Stimulated activated CD4-positive, alpha-beta T cell treated with anti-CD3 and anti-CD28 coated beads, Interleukin-4, amount 100 ng/mL, for 1 hour (primary cell): ENCODE measurements at places on chromosomes 3 and 15.

- DNase-seq, result no peak
These were observed 29.5 kb downstream of the POPDC2 start for GRCh38 chr3:119630880-119631329.

DNA sequence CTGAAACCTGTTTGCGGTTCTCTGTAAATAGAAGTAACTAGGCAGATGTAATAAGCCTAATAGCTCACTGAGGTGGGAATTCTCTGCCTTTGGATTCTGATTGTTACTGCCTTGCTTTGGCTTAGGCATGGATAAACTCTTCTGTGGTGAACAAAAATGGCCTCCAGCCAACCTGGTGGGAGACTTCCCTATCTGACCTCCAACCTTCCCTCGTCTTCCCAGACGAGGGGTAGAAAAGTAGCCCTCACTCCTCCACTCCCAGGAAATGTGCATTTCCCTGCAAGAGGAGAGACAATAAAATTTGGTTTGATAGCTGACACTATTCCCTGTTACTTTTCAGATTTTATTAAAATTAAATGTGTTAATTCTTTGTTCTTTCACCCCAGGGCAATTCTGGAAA, 606 bp upstream of the CD96 start:
- no peak for DNase-seq

- DNase-seq, result no peak
These were observed 71.0 kb downstream of the THBS1 start for GRCh38 chr15:39651881-39652280.

DNA sequence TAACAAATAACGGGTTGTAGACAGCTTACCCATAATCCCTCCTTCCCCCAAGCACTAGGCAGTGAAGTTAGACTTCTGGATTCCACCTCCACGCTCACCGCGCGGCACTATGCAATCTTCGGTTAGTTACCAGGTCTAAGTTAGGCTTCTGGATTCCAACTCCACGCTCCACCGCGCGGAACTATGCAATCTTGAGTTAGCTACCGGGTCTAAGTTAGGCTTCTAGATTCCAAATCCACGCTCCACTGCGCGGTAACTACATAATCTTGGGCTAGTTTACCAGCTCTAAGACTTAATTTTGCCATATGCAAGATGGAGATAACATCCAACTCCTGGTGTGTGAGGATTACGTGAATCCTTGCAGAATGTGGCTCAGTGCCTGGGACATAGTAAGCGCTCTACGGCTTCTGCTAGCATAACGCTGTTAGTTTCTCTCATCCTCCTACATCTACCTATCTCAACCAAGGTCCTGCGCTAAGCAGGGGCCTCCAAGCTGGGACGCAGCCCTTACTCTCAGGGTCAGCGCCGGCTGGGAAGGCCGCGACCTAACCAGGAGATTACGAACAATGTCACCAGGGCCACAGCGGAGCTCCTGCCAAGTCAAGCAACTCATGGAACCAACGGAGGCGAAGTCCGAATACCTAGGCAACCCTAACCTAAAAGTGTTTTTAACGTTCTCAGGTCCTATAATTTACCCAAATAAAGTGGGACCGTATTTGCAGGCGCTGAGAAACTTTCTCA, 497 bp upstream of the RPLP1 start:
- DNase-seq, result peak; percentile 33

GRCh38 chr15:31372635-31373091, 46.0 kb downstream of the KLF13 start:
- DNase-seq, result no peak

DNA sequence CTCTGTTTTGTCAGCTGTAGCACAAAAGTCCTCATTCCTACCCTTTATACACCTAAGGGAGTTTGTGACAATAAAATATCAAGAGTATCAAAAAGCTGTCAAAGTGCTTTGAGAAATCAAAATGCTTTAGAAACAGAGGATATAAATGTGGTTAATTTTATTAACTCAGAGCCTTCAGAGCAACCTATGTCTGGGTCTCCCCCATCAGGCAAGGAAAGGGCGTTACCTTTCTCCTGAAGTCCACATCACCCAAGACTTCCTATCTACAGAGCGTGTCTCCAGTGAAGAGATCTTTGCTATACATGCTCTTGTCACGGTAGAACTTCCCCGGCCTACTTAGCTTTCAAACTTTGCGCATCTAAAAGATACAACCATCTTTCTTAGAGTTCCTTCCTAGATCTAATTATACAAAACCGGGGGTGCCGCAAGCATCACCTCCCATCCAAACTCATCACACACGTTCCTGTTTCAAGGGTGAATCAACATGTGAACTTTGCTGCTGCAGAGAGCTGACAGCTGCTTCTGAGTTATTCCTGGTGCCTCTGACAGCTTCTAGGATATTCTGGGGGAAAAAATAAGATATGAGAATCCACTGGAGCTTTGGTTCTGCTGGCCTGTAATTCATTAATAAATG, 93.0 kb downstream of the RARB start:
- DNase-seq, result no peak

DNA sequence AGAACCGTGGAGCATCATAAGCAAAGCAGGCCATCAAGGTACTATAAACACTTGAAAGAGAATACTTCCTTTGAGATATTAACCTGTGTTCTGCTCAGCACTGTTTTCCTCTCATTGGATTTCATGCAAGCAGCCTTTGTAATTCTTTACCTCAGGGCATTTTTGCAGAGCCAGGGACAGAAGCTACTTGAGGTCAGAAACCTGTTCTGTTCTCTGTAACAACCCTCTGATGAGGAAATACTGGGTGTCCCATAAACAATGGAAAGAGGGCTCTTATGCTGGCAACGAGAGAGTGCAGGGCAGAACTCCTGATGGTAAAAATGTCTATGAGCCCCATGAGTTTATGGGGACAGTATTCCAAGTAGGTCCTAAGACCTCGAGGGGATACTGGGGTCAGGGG, 66.0 kb downstream of the DCLK3 start:
- DNase-seq, result no peak

DNA sequence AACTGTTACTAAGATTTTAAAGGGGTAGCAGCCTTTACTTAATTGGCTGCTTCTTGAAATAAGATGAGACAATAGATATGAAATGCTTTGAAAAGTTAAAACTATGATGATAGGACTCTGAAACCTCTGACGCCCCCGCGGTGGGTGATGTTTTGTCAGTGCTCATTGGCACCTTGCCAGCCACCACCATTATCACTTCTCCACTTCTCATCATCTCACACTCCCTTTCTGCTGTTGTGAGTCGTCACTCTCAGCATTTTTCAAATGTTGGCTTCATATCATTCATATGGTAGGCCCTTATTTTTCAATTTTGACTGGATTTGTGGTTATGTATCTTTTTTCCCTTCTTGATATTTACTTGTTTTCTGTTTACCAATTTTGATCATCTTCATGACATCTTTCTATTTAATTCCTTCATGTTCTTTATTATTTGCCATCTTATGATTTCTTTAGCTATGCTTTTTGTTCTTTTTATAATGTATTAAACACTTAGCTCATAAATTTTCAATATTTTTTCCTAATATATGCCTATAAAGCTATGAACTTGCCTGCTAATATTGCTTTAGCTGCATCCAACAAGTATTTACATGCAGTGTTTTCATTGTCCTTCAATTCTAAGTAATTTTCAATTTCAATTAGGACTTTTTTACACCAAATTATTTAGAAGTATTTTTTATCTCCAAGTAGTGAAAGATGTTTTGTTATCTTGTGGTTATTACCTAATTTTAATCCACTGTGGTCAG, 30.3 kb upstream of the SKOR1 start:
- peak; percentile 60 for DNase-seq

DNA sequence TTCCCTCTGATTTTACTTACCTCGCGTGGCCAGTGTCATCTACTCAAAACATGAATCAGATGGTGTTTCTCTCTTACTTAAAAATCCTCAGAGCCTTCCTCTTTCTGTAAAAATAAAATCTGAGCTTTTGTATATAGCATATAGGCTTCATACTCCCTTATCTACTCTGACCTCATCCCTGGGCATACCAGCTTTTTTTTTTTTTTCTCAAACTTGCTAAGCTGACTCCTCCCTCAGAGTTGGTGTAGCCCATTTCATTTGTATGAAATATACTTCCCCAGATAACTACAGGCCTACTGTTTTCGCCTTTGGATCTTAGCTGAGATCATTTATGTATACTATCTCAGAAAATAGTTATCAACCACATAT, 648.9 kb upstream of the ALCAM start:
- no peak for DNase-seq

DNA sequence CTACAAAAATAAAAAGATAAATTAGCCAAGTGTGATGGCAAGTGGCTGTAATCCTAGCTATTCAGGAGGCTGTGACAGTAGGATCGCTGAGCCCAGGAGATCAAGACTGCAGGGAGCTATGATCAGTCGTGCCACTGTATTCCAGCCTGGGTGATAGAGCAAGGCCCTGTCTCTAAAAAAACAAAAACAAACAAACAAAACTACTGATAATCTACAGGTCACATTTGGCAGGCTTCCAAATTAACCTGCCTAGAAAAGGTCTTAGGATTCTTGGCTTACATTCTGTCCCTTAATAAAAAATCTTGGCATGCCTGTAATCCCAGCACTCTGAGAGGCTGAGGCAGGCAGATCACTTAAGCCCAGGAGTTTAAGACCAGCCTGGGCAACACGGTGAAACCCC, 33.4 kb upstream of the SETD2 start:
- DNase-seq, result no peak

DNA sequence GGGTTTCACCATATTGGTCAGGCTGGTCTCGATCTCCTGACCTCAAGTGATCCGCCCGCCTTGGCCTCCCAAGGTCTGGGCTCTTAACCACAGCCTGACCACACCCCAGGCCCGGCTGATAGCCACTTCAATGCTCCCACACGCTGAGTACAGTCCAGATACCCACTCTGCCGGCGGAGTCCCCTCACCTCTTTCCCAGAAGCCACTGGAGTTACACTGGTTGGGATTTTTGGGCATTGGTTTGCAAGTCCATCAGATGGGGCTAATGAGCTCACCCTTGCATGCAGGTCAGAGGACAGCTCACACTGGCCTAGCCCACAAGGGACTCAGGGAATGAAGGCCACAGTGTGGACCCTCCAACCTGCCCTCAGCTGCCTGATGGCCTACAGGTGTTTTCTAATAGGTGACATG, 60.1 kb downstream of the IQSEC1 start:
- DNase-seq, result no peak

DNA sequence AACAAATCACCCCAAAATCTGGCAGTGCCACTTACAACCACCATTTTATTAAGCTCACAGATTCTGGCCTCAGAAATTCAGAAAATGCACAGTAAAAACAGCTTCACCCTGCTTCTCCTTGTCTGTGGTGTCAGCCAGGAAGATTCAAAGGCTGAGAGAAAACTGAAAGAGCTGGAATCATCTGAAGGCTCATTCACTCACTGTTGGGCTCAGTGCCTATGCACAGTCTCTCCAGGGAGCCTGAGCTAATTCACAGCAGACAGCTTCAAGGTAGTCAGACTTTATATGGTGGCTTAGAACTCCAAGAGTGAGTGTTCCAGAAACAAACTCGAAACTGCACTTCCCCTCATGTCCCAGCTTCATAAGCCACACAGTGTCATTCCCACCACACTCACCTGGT, 16.5 kb upstream of the PLOD2 start:
- DNase-seq, result no peak

DNA sequence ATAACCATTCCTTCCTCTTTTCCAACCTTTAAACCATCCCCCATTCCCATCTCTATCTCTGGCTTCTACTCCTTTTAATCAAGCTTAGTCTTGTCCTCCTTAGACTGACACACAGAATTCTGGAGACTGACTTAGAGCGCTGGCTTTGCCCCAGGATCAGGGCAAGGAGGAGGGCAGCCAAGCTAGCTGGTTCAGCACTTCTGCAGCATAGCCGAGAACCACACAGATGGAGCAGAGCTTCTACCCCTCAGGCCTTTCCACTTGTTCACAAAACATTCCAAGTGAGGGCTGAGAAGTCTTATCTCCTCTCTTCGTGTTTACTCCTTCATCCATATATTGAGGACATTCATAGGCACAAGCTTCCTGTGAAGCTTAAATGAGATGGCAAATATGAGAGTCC, 246.5 kb upstream of the PEX5L start:
- no peak for DNase-seq

DNA sequence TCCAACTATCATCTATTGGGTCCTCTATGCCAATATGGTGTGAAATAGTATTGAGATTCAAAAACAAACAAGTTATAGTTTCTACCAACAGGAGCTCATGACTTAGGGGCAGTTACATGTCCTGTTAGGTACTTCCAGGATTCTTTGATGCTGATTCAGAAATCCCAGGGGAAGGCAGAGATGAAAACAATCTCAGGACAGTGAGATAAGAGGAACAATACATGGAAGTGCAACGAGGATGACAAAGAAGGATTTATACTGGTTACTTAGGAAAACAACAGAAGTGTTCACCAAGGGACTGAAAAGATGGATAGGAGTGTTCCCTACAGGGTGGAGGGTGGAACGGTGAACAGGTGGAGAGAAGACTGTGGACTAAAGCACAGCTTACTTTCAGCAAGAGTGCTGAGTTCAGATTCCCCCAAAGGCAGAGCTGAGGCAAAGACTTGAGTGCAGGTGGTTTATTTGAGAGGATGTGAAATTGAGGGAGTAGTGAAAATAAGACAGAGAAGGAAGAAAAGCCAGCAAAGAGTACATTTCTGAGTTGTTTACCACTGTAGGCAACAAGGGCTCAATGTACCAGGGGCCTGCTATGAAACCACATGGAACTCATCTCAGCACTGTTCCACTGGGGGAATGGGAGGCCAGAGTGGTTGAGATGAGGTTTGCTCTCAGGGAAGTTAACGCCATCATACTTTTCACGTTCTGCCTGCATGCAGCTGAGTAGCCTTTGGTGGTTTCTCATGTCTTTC, 68.1 kb downstream of the TRIM69 start:
- no peak for DNase-seq

GRCh38 chr3:28521663-28522062, 173.0 kb upstream of the AZI2 start:
- no peak for DNase-seq

GRCh38 chr3:134874737-134875413, 79.8 kb downstream of the EPHB1 start:
- no peak for DNase-seq

DNA sequence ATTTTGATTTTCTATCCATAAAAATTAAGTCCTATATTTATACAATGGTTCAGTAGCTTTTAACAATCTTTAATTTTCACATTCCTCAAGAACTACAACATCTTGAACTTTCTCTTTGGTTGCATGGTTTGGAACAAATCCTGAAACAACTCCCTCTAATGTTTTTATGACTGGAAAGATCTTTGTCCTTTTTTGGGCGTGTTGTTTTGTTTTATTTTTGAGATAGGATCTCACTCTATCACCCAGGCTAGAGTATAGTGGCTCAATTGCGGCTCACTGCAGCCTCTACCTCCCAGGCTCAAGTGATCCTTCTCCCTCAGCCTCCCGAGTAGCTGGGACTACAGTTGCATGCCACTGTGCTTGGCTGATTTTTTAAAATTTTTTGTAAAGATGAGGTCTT, 4.0 kb downstream of the STX19 start:
- no peak for DNase-seq

- DNase-seq, result no peak
These were observed 132.6 kb upstream of the LRRN1 start for GRCh38 chr3:3666664-3667063.

DNA sequence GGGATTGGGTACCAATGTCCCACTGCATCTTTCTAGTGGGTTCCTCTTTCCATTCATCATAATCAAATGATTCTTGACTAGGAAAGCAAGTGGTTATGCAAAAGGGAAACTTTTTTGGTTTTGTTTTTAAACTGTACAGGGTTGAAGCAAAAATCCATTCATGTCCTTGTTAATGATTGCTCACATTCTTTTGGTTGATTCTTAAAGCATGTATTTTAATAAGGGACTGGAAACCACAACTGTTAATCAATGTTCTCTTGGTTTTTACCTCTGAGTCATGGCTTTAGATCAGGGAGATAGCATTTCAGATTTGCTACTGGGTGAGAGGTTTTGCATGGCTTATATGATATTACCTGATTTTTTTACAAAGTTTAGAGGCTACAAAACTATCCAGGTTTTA, 371.7 kb upstream of the RGMA start:
- DNase-seq, result no peak
